Activated CD8-positive, alpha-beta memory T cell treated with anti-CD3 and anti-CD28 coated beads, Interleukin-2, amount 50 U/mL, for 4 hours (primary cell): ENCODE measurements at places on chromosomes 12 and 14.

DNA sequence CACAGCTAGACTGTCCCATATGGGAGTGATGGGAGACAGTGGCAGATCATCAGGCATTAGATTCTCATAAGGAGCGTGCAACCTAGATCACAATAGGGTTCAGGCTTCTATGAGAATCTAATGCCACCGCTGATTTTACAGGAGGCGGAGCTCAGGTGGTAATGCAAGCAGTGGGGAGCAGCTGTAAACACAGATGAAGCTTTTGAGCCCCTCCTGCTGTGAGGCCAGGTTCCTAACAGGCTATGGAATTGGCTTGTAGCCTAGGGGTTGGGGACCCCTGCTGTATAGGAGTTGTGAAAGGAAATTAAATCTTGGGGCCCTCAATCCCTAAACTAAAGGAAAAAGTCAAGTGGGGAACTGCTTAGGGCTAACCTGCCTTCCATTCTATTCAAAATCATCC lies 29.6 kb downstream of the ADIPOR2 start:
- DNase-seq, result no peak

GRCh38 chr12:68434391-68435298 lies 102.5 kb upstream of the MDM1 start:
- no peak for DNase-seq

DNA sequence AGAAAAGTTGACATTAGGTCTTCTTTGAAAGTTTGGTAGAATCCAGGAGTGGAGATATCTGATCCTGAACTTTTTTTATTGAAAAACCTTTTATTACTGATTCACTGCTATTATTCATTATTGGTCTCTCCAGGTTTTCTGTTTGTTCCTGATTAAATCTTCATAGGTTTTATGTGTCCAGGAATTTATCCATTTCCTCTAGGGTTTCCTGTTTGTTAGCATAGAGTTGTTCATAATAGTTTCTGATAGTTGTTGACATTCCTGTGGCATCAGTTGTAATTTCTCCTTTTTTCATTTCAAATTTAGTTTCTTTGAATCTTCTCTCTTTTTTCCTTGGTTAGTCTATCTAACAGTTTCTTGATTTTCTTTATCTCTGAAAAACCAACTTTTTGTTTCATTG lies 370.3 kb downstream of the SLC6A15 start:
- DNase-seq, result no peak

DNA sequence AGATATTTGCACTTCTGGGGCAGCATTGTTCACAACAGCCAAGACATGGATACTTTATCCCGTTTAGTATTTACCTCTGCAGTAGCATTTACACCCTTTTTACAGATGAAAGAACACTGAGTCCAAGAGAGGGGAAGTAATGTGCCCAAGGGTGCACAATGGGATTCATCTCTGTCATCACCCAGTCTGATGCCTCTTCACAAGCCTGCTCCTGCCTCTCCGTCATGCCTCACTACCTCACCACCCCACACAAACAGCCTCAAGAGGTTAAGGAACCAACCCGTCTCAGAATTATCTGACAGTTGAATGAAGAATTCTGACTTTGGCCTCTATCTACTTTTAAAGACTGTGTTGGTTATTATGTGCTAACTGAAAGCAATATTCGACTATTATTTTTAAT lies 368.4 kb downstream of the ATP23 start:
- DNase-seq, result no peak

- DNase-seq, result no peak
These were observed 9.5 kb downstream of the RITA1 start for GRCh38 chr12:113194971-113195391.

GRCh38 chr12:85253853-85254252 lies 26.2 kb upstream of the ALX1 start:
- no peak for DNase-seq

GRCh38 chr14:51225751-51226150 lies 14.3 kb upstream of the TMX1 start:
- no peak for DNase-seq

- no peak for DNase-seq
These were observed 360.4 kb upstream of the MDGA2 start for GRCh38 chr14:48035836-48036235.

GRCh38 chr12:51345681-51346080 lies 798 bp downstream of the CELA1 start:
- no peak for DNase-seq

- DNase-seq, result no peak
These were observed 94.5 kb downstream of the AACS start for GRCh38 chr12:125159702-125160101.

DNA sequence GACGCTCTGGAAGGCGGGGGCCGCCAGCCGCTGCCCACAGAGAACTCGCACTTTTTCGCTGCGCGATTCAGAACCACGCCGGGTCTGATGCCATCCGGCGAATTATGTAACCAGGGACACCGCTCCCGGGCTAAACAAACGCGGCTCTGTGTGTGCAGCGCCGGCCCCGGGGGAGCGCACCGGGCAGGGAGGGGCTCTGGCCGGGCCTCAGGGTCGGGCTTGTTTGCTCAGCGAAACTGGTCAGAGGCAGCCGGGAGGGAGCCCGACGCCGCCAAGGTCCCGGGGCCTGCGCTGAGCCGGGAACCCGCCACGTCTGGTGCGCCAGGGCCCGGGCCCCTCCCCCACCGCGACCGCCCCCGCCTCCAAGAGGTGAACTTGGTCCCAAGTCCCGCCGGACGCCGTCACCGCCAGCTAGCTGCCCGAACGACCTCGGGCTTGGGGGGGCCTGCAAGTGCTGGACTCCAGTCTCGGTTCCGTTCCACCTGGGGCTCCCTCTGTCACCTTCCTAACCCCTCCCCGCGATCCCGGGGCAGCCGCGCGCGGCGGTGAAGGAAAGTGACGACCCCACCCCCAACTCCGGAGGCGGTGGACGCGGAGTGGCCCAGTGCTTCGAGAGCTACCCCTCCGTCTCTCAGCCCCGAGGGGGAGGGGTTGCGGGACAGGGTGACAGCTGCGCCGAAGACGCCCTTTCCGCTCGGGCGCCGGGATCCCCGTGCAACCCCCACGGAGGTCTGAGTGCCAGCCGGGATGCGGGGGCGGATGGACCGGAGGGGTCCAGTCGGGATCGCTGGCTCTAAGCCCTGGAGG lies 848 bp downstream of the CTDSP2 start:
- peak; percentile 67 for DNase-seq

- no peak for DNase-seq
These were observed 28.8 kb upstream of the BHLHE41 start for GRCh38 chr12:26153421-26154154.

GRCh38 chr12:82040987-82041743 lies 282.0 kb upstream of the PPFIA2 start:
- no peak for DNase-seq

- no peak for DNase-seq
These were observed 59.8 kb upstream of the KRR1 start for GRCh38 chr12:75571204-75571603.

GRCh38 chr14:93015064-93015463 lies 92.1 kb downstream of the CHGA start:
- DNase-seq, result no peak

- no peak for DNase-seq
These were observed 28.9 kb upstream of the PPM1A start for GRCh38 chr14:60220084-60220483.

GRCh38 chr14:89252887-89253532 lies 164.0 kb downstream of the FOXN3 start:
- DNase-seq, result no peak

DNA sequence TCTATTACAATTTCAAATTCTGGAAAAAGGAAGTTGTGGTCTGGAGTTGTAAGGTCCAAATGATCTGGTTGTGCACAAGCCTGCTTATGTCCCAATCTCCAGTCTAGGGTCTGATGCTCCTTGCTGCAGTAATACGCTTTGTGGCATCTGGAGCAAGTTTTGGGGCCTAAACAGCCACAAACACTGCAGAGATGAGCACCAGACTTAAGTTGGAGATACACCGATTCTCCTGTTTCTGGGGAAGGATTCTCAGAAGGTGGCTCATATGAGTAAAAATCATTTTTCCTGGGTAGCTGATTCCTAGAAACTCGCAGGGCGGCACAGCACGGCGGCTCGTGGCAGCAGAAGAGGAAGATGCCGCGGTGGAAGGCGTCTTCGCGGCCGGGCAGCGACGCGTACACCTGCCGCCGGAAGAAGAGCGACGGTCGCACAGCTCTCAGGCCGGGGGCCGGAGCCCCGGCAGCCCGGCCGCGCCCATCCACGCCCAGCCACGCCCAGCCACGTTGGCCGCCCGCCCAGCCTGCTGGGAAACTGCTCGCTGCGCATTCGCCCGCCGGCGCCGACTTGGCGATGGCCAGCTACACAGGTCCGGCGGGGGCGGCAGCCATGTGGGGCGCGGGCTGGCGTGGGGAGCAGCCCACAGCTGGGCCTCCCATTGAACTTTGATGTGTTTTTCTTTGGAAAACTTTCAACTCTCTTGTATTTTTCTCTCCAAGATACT lies 129.0 kb downstream of the ASCL4 start:
- DNase-seq, result no peak

DNA sequence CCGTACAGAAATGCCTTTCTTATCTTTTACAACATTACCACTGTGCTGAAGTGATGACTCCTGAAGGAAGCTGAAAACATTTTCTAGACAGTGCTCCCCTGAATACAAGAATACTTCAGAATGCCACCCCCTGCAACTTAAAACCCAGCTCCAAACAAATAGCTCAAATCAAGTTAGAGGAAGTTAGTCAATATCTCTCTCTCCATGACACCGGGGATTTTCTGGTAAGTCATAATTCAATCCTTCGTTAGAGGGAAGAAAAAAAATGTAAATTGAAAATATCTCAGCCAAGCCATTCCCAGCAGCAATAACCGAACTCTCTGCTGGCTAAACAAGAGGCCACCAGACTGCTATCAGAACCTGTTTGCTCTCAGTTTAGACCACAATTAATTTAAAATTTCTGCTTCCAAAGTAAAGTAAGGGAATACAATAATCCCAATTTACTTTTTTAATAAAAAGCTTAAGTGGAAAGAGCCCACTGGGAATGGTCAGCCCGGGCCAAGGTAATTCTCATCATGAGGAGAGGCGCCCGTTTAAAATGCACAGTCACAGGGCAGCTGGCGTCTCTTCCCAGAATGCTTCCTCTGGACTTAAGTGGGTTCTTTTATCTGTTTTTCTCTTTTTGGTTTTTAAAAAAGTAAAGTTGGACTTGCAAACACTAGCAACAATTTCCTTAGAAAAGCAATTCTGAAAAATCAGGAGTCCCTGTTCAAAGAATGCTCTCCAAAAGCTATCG lies 710.1 kb upstream of the STXBP6 start:
- DNase-seq, result no peak

- no peak for DNase-seq
These were observed 78.2 kb downstream of the PHLDA1 start for GRCh38 chr12:75953312-75953906.

DNA sequence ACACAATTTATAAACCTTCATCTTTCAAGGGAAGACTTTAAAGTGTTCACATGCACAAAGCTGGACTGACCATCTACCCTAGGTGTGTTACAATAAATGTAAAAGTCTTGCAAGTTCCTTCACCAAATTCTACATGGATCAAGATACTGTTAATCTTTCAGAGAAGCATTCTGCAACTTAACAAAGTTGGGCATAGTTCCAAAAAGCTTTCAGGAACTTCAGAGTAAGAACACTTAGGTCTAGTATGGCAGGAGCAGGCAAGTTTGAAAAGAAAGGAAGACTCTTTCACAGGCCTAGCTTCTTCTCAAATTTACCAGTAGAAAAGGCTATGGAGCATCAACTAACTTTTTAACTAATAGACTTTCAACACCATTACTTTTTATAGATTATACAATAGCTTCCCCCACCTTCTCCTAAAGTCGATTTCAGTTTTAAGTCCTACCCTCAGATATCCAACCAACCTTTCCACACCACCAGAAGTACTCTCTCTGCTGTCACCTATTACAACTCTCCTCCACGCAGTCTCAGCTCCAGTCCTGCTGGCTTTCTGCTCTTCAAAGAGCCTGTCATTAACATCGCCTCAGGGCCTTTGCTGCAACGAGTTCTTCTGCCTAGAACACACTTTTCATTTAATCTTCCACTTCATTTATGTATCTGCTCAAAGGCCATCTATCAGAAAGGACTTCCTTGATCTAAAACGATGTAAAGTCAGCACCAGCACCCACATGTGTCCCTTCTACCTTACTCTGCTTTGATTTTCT lies 333.9 kb downstream of the CEP128 start:
- DNase-seq, result no peak

DNA sequence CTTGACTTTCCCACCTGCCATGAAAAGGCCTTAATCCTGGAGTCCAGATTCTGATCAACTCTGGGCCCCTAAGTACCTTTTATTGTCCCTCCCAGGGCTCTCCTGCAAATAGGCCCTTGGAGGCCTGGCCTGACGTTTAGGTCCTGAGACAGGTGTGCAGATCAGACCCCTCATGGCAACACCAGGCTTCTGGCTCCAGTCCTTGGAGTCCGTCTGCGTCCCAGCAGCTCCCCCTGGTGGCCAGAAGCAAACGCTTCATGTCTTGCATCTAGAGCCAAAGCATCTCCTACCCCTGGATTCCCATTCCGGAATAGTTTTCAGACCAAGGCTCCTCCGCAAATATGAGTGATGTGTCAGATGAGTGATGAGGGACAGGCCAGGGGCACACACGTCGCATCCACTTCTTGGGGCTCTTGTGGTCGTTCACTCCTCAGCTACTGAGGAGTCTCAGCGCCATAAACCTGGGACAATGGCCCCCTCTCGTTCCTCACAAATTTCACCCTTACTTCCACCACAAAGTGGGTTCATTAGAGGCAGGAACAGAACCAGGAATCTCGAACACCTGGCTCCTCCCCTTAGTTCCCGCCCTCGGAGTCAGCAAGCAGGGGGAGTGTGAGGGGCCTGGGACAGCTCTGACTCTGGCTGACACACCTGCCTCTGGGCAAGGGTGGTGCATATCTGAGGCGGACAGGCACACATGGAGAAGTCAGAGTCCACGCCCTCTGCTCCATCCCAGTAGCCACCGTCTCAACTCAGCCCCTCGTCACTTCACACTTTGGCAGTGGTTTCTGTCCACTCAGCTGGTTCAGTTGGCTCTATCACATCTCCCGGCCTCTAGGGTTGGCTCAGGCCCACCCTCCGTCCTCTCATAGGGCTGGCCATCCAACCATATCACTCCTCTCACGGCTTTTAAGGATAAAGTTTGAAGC lies 77.9 kb upstream of the PWP1 start:
- DNase-seq, result peak; percentile 84

DNA sequence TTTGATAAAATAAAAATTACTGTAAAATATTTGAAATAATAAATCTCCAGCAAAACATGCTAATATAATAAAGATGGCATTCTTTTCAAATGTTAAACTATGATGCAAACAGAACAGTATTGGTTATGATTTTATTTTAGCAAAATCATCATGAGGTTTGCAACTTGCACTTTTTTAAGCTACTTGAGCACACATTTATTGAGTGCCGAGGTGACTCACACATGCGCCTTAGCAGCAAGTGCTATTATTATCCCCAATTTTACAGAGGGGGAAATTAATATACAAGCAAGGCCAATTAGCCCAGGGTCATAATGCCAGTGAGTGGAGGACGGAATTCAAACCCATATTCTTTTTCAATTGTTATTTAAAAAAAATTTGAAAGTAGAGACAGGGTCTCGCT lies 7.3 kb downstream of the DYRK4 start:
- no peak for DNase-seq
